ENCODE measurements at places on chromosomes 4 and X.
A peak's percentile ranks its signal among the peaks of the same experiment; 100 is the strongest.

DNA sequence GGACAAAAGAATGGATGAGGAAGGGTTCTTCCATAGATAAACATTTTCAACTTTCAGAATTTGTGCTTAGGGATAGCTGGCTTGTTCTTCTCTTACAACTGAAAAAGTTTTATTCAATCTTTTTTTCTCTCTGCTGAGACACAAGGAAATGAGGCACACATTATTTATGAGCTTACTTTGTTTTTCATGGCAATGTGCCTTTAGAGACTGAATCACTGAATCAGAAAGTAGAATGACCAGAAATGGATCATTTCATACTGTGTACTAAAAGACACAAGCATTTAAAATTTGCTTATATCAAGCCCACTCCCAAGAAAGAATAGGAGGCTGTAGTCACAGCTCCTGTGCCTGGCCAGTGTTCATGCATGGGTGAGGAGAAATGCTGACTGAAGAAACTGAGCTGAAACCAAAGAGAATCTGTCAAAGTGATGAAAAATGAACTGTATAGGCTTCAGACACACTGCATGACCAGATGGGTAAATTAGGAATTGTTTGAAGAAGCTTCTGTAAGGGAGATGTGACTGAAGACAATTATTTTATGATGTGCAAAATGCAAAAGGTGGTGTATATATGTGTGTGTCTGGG is 413.8 kb downstream of the RAPGEF2 start:
- no peak for DNase-seq

- DNase-seq: no peak
Measured at GRCh38 chr4:91171217-91171616, 1044.0 kb downstream of the CCSER1 start.

DNA sequence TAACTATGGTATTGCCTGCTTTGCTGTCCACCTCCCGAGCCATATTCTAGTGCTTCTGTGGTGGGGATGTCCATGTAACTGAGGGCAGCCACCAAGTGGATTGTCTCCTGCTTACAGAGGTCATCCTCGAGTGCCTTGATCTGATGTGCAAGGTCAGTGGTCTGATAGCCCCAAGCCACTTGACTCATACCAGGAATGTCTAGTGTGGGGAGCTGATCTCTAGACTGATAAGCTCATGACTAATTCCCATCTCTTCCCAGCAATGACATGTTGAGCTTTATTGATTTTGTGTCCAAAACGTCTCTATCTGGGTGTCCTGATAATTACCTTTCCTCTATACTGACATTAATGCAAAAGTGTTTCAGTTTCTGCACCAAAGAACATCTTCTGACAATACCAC is 168.4 kb upstream of the WDR1 start:
- DNase-seq: no peak

GRCh38 chrX:77527233-77528001 is 80.2 kb downstream of the FGF16 start:
- no peak for DNase-seq

DNA sequence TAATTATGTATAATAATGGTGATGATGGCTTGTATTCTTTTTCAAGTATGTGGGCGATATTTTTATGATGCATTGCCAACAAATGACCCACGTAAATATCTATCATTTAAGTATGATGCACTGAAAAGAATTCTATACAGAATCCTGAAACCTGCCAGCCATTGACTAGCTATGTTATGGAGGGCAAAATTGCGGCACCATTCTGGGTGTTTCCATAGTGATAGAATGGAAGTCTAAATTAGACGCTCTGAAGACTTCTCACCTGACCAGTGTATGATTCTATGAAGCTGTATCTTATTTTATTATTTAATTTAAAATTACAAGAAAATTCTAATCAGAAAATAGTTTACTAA is 677 bp upstream of the CENPC start:
- DNase-seq: no peak

GRCh38 chr4:94939791-94940519 is 182.2 kb downstream of the BMPR1B start:
- no peak for DNase-seq

DNA sequence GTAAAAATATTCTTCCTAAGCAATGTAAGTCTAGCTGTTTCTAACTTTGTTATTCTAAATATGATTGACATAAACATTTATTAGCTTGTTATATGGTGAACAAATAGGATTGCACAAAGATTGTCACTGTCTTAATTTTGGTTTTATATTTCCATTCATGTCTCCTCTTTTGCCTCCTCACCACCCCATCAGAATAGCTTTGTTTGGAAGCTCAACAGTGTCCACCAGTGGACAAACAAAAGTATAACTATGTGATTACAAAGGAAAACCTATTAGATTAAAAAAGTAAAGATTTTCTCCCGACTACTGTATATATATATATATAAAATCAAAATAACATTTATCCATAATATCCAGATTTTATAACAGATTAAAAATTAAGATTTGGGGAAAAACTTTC is 468.2 kb downstream of the ZIC3 start:
- no peak for DNase-seq

DNA sequence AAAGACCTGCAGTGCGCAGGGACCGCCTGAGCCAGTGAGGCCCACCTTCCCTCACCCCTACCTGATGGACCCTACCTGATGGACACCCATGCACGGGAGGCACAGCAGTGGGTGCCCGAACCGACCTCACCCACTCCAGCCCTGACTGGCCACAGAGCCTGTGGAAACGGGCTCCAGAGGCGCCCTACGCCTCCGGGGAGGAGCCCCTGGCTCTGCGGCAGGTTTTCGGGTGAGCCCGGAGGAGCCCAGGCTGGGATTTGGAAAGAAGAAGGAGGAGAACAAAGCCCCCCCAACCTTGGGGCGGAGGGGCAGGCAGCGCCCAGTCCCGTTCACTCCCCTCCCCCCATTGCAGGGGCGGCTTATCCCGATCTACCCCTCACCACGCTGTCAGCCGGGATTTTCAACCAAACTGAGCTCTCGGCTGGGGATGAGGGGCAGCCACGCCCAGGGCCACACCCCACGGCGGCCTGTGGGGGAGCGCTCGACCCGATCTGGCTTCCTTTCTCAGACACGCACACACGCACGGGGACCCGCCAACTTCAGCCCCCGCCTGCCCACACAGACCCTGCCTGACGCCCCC is 675 bp downstream of the L1CAM start:
- DNase-seq: no peak

DNA sequence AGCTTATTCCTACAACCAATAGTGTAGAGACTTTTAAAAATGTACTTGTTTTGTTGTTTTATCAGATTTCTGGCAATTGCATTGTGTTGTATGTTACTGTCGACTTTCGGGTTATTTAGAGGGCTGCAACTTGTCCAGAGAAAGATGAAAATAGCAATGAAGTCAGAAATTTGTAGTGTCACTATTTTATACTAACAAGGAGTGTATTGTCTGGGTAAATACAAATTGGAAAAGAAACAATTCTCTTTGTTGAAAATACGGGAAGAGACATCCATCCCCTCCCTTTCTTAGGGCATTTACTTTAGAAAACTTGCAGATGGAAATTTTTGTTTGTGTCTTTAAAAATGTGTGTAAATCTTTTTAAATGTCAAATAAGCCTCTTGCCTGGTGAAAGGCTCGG is 792.0 kb downstream of the PCDH18 start:
- no peak for DNase-seq

DNA sequence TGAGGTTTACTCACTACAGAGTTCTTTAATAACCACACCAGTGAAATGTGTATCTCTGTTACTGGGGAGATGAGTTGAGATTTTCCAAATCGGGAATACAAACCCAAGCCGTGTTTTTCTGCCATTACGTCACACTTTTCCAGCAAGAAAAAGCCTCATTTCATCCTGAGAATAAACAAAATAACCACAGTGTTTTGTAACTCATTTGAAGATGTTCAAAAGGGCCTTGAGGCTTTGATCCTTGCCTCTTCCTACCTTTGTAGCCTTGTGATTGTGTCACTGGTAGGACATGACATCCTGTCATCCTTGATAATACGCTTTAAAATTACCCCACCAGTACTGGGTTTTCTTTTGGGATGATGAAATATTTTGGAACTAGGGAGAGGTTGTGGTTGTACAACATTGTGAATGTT is 2.9 kb downstream of the USP11 start:
- DNase-seq: no peak

- peak; percentile 97 for DNase-seq
Measured at GRCh38 chr4:118278473-118279274, 74.1 kb downstream of the PRSS12 start.

DNA sequence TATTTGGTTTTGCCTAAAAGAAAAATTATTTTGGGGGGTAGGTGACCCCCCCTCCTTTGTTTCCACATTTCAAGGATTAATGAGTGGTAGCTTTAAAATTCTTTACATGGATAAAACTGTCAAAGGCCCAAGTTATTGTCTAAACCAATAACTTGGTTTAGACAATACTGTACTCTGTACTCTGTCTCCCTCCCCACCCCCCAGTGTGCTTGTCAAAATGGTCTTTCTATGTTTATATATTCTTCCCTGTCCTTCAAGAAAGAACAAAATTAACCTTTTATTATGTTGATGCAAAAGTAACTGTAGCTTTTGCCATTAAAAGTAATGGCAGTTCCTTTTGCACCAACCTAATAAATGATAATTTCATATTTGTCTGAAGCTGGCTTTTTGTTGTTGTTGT is 9.5 kb upstream of the RGN start:
- no peak for DNase-seq

DNA sequence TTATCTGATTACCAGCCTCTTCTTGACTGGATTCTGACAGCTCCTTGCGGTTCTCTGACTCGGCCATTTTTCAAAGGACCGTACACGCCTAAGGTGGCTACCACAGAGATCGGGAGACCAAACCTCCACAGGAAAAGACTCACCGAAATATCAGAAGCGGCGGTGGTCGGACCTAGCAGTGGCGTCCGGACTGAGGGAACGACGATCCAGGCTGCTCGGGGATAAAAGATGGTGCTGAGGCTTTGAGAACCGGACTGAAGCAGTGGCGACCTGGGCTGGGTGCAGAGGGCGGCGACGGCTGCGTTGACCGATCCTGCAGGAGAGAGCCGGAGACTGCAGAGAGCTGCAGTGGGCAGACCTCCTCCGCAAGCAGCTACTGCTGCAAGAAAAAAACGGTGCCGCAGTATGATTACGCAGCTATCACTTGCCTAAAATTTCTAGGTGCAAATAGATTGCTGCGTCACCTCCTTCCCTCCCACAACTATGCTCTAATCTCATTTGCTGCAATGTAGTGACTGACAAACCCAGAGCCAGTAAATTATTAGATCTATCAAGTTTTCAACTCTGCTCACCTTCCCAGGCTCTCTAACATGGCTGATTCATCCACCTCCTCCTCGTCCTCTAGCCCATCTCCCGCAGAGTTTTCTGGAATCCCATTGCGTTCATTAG is at the start of gene NAP1L2:
Gene NAP1L2, minus strand, starts transcription at position 426 of the 669 bp plus-strand sequence. Its CDS starts 359 bp downstream, at position 67.
- DNase-seq: peak; percentile 61

- DNase-seq: no peak
Measured at GRCh38 chr4:156896527-156896926, 75.1 kb downstream of the PDGFC start.

- no peak for DNase-seq
Measured at GRCh38 chrX:11329021-11329420, 35.8 kb downstream of the AMELX start.

GRCh38 chrX:153722704-153723350 is 1.4 kb downstream of the BCAP31 start:
- no peak for DNase-seq

GRCh38 chrX:1507511-1508463 is 29.2 kb downstream of the P2RY8 start:
- peak; percentile 36 for DNase-seq

- no peak for DNase-seq
Measured at GRCh38 chr4:84579403-84579776, 3.5 kb upstream of the CDS1 start.

GRCh38 chr4:178784491-178784890 is 1342.3 kb upstream of the AGA start:
- DNase-seq: no peak

Measured in CD8-positive, alpha-beta T cell (primary cell).